ENCODE measurements at places on chromosomes 13 and 19.

DNA sequence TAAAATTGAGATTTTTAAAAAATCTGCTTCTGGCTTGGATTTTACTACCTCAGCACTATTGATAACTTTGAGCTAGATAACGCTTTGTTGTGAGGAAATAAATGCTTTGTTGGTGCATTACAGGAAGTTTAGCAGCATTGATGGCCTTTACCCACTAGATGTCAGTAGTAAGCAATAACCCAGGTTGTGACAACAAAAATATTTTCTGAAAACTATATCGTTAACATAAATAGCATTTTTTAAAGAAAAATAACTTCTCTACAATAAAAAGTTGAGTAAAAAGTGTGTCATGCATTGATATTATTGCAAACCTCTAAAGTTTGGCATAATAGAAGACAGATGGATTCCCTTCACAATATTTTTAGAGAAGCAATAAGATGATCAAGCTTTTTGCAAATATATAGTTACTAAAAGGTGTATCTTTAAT is 1246.5 kb downstream of the UQCRFS1 start:
- peak; percentile 31 for DNase-seq

DNA sequence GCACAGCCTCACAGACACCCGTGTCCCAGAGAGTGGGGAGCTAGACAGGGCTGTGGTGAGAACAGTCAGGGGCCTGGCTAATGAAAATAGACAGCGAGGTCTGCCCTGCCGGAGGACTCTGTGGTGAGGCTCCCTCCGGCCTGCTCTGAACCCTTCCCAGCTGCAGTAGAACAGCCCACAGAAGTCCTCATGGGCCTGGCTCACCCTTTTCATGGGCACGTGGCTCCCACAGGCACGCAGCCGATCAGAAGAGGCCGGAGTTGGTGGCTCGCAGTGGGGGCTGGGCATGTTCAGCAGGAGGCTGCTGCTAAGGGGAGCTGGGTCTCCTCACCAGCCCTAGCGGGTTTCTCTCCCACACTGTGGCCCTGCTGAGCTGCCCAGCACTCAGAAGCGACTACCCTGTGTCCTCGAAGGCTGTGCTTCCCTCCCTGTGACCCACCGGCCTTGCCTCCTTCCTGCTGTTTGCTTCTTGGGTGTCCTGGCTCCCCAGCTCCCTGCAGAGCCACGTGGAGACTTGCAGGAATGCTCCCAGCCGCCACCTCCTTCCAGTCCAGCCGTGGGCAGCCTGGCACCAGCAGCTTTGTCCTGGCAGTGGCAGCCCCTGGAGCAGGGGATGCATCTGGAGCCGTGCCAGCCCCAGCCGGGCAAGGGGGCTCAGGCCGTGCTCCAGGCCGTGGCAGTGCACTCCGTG is 138.7 kb downstream of the KDM4B start:
- DNase-seq: peak; percentile 50

- DNase-seq: peak; percentile 59
Observed at GRCh38 chr13:34842466-34842865, 99.6 kb upstream of the NBEA start.

- DNase-seq: no peak
Observed at GRCh38 chr19:30123119-30123518, 181.1 kb downstream of the URI1 start.

- peak; percentile 49 for DNase-seq
Observed at GRCh38 chr19:35107545-35107944, 8.1 kb upstream of the FXYD3 start.

DNA sequence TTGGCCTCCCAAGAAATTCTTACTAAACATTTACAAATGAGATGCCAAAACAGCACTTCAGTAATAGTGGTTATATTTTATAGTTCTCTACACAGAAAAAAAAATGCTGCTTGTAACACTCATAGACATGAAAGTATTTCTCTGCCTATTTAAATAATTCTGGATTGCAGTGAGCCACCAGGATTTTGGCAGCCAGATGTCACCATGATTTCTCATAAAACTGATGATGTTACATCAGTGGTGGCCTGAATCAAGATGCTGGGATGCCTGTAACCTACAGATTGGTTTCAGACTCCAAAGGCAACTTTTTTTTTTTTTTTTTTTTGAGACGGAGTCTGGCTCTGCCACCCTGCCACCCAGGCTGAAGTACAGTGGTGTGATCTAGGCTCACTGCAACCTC is 2.7 kb upstream of the CAPS start:
- DNase-seq: no peak

- no peak for DNase-seq
Observed at GRCh38 chr19:40586611-40587010, 9.9 kb downstream of the SHKBP1 start.

DNA sequence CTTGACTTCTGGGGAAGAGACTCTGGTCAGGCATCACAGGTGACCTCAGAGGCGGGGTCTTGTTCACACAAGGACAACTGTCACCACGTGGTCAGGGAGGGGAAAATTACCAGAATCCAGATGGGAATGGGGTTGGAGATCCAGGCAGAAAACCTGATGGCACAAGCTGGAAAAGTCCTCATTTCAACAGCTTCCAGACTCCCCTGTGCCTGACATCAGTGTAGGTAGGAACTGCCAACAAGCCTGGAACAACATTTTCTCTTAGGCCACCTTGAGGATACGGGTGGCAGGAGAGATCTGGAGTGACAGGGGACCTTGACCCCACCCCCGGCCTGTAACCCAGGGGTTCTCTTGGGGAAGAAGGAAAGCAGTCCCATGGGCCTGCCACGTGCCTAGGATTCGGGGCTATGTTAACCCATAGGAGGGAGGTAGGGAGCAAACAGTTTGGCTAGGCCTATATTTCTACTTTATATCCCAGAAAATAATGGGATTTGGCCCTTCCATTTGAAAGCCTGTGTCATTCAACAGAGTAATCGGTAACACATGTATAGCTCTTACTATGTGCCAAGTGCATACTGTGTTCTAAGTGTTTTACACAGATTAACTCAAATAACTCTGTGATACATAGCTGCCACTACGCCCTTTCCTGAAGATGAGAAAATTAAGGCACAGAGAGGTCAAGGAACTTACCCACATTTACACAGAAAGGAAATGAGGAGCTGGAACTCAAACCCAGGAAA is 44.9 kb upstream of the C13orf42 start:
- DNase-seq: no peak

GRCh38 chr13:41970022-41970421 is 9.1 kb upstream of the VWA8 start:
- no peak for DNase-seq

- DNase-seq: no peak
Observed at GRCh38 chr19:35904311-35905068, 2.2 kb downstream of the HCST start.
